Islet precursor cell (in vitro differentiated cells): ENCODE measurements at places on chromosomes 11 and 22.

- DNase-seq = no peak
Observed at GRCh38 chr11:107271425-107271824, 186.2 kb downstream of the CWF19L2 start.

GRCh38 chr11:86523738-86524619 lies 148.4 kb downstream of the ME3 start:
- DNase-seq = peak; percentile 89

DNA sequence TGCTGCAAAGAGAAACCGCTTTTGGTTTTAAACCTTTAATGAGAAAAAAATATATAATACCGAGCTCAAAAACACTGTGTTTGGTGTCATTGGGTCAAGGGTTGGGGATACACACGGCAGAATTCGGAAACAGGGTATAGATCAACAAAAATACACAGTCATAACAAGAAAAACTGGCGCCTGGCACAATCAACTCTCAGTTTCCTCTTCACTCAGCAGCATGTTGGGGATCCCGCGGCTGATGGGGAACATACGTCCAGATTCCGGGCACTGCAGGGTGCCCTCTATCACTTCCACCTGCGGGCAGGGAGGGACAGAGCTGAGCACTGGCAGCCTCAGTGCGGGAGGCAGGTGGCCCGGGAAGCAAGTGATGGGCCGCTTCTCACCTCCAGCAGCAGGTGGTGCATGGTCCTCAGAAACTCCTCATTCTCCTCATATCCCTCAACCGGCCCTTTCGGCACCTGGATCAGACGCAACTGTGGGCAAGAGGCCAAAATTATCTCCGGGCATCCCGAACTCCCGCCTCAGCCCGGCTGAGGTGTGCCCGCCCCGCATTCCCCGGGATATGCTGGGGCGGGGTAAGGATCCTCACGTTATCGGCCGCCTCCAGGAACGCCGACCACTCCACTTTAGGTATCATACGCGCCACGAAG lies 561 bp downstream of the TRMT112 start:
- DNase-seq = peak; percentile 69

DNA sequence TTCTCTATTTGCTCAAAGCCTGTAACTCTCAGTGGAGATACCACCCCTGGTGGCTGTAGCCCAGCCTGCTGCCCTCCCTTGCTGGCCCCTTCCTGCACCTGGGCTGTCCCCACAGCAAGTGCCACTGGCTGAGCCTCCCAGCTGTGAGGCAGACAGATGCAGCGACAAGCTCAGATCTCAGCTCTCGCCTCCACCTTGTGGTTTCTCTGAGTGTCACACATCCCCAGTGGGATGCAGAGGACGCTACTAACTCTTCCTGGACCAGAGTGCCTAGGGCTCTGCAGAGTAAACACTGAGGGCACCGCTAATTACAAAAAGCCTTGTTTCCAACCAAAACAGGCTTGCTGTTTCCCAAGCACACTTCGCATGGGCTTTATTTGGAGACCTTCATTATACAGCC lies 8.9 kb downstream of the YPEL1 start:
- peak; percentile 87 for DNase-seq

- DNase-seq = peak; percentile 75
Observed at GRCh38 chr11:123173040-123173855, 21.8 kb downstream of the CLMP start.

- no peak for DNase-seq
Observed at GRCh38 chr22:46376908-46377524, 41.5 kb downstream of the TRMU start.

DNA sequence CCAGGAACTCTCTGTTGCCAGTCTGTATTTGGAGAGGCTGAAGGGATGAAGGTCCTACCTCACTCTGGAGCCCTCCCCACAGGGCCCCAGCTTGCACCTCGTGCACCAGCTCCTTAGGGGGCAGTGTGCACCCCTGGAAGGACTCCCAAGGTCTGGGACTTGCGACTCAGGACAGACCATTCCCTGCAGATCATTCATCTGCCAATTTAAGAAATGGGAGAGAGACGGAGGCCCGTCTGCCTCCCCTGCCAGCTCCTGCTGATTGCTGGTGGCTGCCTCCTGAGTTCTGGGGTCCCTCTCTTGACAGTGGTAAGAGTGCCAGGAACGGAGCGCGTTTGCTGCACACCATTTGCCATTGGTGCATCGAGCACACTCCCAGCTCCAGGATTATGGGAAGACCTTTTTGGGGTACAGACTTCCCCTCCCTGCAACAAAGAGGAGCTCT lies 27.4 kb upstream of the MALAT1 start:
- peak; percentile 85 for DNase-seq

GRCh38 chr11:118200497-118200896 lies 24.1 kb upstream of the SCN2B start:
- DNase-seq = no peak

DNA sequence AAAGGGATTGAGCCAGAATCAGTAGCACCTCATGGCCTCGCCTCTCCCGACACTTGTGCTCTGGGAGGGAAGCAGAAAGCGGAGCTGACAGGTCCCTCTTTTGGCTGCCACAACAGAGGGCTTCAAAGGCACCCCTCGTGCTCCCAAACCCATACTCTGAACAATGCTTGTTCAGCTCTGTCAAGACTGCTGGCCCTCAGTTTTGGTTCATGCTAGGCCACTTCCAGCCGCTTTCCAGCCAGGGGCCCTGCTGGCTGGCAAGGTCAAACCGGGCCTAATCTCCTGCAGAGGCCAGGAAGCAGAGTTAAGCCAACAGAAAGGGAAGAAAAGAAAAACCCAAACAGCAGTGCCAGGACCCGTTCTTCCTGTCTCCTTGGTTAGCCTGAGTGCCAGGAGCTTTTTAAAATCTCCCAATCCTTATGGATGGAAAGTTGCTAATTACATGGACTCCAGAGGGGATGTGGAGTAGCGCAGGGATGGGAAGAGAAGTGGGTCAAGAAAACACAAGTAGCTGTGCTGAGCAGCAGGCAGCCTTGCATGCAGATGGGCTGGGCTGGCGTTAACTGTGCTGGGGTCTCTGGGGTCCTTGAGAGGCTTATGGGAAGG lies 150.6 kb downstream of the GRIK4 start:
- no peak for DNase-seq

- no peak for DNase-seq
Observed at GRCh38 chr22:26786398-26786797, 129.0 kb downstream of the MIAT start.

DNA sequence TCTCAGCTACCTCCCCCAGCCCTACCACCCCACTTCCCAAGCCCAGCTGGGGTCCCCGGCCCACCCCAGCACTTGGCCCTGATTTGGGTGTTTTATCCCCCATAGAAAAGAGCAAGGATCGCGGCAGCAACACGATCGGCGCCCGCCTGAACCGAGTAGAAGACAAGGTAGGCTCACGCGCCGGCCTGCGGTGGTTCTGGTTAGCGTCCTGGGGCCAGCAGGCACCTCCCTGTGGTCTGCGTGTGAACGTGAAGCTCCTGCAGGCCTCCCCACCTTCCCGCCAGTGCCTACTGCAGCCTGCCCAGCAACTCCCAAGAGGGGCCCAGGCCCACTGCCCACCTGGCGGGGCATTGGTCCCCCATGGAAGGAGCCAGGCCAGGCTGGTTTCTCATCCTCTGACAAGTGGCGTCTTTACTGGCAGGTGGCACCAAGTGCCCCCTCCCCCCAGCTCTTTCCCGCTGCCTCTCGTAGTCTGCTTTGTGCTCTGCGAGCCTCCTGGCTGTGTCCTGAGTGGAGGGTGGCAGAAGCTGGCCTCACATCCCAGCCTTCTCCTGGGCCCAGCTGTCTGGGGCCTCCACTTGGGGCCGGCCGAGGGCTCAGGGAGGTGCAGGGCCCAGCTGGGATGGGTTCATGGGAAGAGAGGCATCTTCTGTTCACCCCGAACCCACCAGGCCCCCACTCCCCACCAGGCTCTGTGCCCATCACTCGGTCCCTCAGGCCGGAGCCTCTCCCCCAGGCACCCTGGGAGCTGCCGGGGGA lies 78.3 kb upstream of the KCNQ1OT1 start:
- peak; percentile 68 for DNase-seq

DNA sequence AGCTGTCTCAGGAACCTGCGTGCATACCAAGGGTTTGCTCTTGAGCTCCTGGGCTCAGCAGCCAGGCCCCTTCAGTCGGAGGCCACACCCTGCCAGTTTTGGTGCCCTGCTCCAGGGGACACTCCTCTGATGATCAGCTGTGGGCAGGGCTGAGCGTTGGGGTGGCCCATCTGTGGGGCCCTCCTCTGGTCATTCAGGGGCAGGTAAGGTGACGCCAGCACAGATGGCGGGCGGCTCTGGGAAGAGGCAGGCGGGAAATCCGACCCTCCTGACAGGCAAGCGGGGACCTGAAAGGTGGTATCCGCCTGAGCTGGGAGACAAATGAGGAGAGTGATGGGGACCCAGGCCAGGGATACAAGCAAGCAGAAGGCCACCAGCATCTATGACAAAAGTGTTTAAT lies 3.8 kb upstream of the MFNG start:
- no peak for DNase-seq

- no peak for DNase-seq
Observed at GRCh38 chr11:71496421-71496820, 30.6 kb upstream of the KRTAP5-7 start.

- no peak for DNase-seq
Observed at GRCh38 chr11:74627381-74627780, 35.0 kb downstream of the POLD3 start.
